GM23338 (cell line): ENCODE measurements at places on chromosomes 12 and 14. TPM values are rescaled to one million over a fixed set of nuclear protein-coding genes. Genes with fewer than 3 reads are reported as not detected.

Gene TCHP
- total RNA-seq, result 2.4 and 3.1 TPM in 2 replicates

Gene FGF23
- total RNA-seq, result 0.23 and 0.56 TPM in 2 replicates

Gene PTGER2
- 1.2 and 1.3 TPM in 2 replicates for total RNA-seq

Gene SLC15A4
- total RNA-seq, result 27.1 and 30.3 TPM in 2 replicates

Gene C12orf54
- not detected in 2 replicates for total RNA-seq

Gene CLEC9A
- not detected in 2 replicates for total RNA-seq

Gene SSTR1
- 0.80 and 2.3 TPM in 2 replicates for total RNA-seq

Gene PLXNC1
- 2.4 and 6.5 TPM in 2 replicates for total RNA-seq

Gene DCN
- total RNA-seq, result not detected in 2 replicates

Gene RNASE8
- not detected in 2 replicates for total RNA-seq

Gene NUMB
- 34.3 and 36.7 TPM in 2 replicates for total RNA-seq

Gene STAC3
- total RNA-seq, result 1.2 and 3.0 TPM in 2 replicates

Gene FOXN4
- 0.35 TPM in 1 of 2 replicates, not detected in the other for total RNA-seq

Gene TMTC1
- total RNA-seq, result 19.7 and 24.3 TPM in 2 replicates

Gene SYNDIG1L
- total RNA-seq, result 1.6 and 2.1 TPM in 2 replicates

Gene DHRS2
- total RNA-seq, result 0.35 and 0.42 TPM in 2 replicates

Gene KCNK10
- total RNA-seq, result 1.0 TPM in 2 replicates

Gene FZD10
- 0.35 and 0.45 TPM in 2 replicates for total RNA-seq
